D341Med (cell line): ENCODE measurements at places on chromosomes 5 and 9.

GRCh38 chr9:108582726-108583125, 273.1 kb downstream of the ACTL7B start:
- no peak for DNase-seq

DNA sequence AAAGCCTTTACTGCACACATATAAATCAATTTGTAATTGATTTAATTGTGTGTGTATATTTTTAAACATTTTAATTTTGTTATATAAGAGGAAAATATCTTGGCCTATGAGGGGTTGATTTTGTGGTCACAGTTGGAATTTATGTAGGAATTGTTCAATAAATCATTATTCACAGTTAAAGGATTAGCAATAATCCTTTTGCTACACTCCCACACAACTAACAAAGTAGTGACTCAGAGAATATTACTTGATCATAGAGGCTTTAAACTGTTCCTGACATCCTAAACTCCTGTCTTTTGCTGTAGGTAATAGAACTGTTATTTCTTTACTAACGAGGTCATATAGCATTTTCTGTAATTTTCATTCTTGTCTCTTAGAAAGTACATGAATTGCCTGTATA, 95.5 kb downstream of the ZCCHC7 start:
- DNase-seq: no peak

GRCh38 chr5:169272731-169273427, 28.1 kb downstream of the SLIT3 start:
- DNase-seq: no peak

- no peak for DNase-seq
Measured at GRCh38 chr9:27441741-27442070, 82.4 kb upstream of the IFNK start.

GRCh38 chr5:206406-206805, 11.5 kb downstream of the CCDC127 start:
- DNase-seq: no peak

- peak; percentile 60 for DNase-seq
Measured at GRCh38 chr5:133489632-133490031, 122.7 kb downstream of the FSTL4 start.
